Airway epithelial cell (primary cell): ENCODE measurements at places on chromosomes 16 and 17. TPM values are rescaled to one million over a fixed set of nuclear protein-coding genes. Genes with fewer than 3 reads are reported as not detected.

CCL22 gene
- total RNA-seq, result 0.35 TPM in 1 of 2 replicates, not detected in the other

IGSF6 gene
- total RNA-seq, result not detected in 2 replicates

KRT20 gene
- not detected in 2 replicates for total RNA-seq

CEP295NL gene
- not detected in 2 replicates for total RNA-seq

CDH1 gene
- 224 and 265 TPM in 2 replicates for total RNA-seq

TNFRSF17 gene
- total RNA-seq, result not detected in 2 replicates

COG7 gene
- total RNA-seq, result 6.8 and 10.2 TPM in 2 replicates

HYDIN gene
- total RNA-seq, result not detected in 2 replicates

TEKT3 gene
- not detected in 2 replicates for total RNA-seq

LRRC46 gene
- 0.21 TPM in 1 of 2 replicates, not detected in the other for total RNA-seq

RMI2 gene
- total RNA-seq, result 12.3 TPM in 2 replicates

GAST gene
- 7.2 TPM in 1 of 2 replicates, not detected in the other for total RNA-seq

WFIKKN1 gene
- 0.14 and 0.21 TPM in 2 replicates for total RNA-seq

TEX14 gene
- not detected in 2 replicates for total RNA-seq

HS3ST3B1 gene
- 3.4 and 4.6 TPM in 2 replicates for total RNA-seq

GLP2R gene
- not detected in 2 replicates for total RNA-seq
